ENCODE measurements at places on chromosomes 6 and 20.

DNA sequence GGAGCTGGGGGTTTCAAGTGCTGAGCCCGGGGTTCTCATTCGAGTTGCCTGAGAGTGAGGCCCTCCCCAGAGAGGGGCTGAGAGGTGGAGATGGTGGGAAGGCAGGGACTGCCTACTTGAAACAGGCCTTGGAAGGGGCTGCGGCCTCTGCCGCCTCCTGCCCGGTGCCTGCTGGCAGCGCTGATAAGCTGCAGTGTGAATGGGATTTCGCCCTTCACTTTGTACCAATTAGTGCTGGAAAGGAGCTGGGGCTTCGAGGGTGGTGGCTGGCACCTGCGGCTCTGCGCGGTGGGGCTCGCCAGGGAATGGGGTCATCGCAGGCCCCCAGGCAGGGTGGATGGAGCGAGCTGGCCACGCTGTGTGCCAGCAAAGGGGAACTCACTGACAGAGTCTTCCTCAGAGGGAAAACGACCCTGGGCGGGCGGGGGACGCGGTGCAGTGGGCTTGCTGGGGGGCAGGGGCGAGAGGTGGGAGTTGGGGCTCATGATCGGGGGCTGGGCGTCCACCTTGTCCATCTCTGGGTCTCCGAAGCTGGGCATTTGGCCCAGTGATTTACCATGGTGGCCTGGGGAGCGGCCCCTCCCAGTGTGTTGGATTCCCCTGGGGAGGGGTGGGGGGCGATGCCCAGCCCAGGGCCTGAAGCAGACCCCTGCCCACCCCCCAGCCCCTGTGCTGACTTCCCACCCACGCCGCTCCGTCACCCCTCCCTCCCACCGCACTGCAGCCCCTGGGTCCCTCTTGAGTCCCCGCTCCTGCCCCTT lies 22.9 kb downstream of the COL20A1 start:
- DNase-seq: no peak

- peak; percentile 61 for DNase-seq
Measured at GRCh38 chr20:62914970-62915457, 11.3 kb downstream of the DIDO1 start.

DNA sequence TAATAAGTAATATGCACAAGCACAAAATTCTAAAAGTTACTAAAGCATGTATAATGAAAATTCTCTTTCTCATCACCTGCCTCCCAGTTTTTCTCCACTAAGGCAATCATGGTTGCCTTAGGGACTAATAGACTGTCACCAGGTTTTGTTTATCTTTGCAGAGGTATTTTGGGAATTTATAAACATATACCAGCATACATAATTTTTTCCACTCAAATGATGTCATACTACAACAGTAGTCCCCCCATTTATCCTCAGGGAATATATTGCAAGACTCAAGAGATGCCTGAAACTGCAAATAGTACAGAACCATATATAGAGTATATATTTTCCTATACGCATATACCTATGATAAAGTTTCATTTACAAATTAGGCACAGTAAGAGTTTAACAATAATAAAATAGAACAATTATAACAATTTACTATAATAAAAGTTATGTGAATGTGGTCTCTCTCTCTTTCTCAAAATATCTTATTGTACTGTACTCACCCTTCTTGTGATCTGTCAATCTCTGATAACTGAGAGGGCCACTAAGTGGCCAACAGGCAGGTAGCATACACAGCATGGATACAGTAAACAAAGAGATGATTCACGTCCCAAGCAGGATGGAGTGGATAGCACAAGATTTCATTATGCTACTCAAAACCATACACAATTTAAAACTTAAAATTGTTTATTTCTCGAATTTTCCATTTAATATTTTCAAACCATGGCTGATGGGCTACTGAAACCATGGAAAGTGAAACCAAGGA lies 19.7 kb downstream of the RBL1 start:
- DNase-seq: no peak

DNA sequence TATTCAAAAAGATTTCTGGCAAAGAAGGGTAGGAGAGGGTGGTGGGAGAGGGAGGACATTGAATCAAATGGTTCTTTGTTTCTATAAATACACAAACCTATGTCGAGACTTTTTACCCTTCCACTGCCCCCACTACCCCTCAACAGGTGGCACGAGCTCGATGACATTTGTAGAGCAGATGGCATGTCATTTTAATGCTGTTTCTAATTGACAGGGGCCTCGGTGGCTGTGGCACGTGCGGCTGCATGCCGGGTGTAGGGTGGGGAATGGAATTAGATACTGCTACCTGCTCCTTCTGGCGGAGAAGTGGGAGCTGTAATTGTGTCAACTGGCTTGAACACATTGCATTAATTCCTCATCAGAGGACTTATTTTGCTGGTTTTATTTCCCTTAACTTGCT lies 29.1 kb upstream of the SASH1 start:
- DNase-seq: no peak

Data from WTC11 (cell line).